Keratinocyte (primary cell): ENCODE measurements at places on chromosomes 6 and 20. TPM values are rescaled to one million over a fixed set of nuclear protein-coding genes. Genes with fewer than 3 reads are reported as not detected.

GRCh38 chr20:35774391-35774790, 2.6 kb downstream of the PHF20 start:
- peaks cover 30% of the 10 kb centered on the region for H3K4me1 ChIP-seq
- no peak overlapping the region for H3K27ac ChIP-seq
- no peaks in the 10 kb centered on the region for H3K27me3 ChIP-seq

The NHLRC1 gene
- 1.2 to 1.5 TPM (median 1.2 TPM) in 3 replicates for polyA plus RNA-seq

GRCh38 chr20:25048519-25048952, 9.4 kb downstream of the ACSS1 start:
- H3K27me3 ChIP-seq: peaks cover 26% of the 10 kb centered on the region
- H3K4me3 ChIP-seq: no peak overlapping the region
- H3K4me1 ChIP-seq: no peaks in the 10 kb centered on the region
- no peak for DNase-seq
- no peak overlapping the region for H3K27ac ChIP-seq

GRCh38 chr6:139758209-139758611, 383.8 kb upstream of the CITED2 start:
- DNase-seq: no peak
- H3K36me3 ChIP-seq: no peaks in the 10 kb centered on the region
- H3K4me3 ChIP-seq: no peak overlapping the region
- H3K4me1 ChIP-seq: no peaks in the 10 kb centered on the region

The ZKSCAN8 gene
- polyA plus RNA-seq: 5.4 to 6.4 TPM (median 5.7 TPM) in 3 replicates
